ENCODE measurements at places on chromosomes 16 and 17.

DNA sequence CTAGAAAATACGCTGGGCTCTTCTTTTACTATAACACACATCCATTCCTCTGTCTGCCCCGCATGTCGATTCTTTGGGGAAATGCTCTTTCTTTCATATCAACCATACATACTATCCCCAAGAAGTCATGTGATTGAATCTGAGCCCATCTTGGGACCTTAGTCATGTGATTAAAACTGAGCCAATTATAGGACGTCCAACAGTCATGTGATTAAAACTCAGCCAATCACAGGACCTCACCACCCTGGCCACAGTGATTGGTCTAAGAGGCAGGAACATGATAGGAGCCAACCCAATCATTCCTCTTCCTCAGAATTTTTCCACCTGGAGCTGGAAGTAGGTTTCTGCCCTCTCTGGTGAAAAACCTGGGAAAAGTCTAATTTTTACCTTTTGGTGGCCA is 78.8 kb downstream of the TMEM114 start:
- no peak for DNase-seq

- peak; percentile 29 for DNase-seq
Measured at GRCh38 chr16:74605746-74606520, 981 bp downstream of the GLG1 start.

GRCh38 chr17:37239690-37240334 is 136.0 kb upstream of the C17orf78 start:
- DNase-seq, result peak; percentile 41

- DNase-seq, result peak; percentile 89
Measured at GRCh38 chr16:2838928-2839327, 8.8 kb downstream of the ZG16B start.

DNA sequence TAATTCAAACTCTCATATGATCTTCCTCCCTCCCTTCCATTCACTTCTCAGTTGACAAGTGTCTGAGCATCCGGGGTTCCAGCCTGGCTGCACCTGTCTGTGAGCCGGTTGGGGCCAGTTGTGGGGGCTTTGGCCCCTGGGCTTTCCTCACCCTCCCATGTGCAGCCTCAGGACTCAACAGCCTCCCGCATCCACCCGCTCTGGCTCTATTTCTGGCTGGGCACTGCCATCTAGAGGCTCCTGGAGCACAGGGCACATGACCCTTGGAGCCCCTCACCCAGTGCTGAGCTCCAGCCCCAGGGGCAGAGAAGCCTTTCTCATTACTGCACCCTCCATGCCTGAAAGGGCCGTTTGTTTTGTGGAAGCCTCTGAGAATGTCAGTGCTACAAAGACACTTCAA is 43.3 kb downstream of the HAPSTR1 start:
- DNase-seq, result peak; percentile 63

DNA sequence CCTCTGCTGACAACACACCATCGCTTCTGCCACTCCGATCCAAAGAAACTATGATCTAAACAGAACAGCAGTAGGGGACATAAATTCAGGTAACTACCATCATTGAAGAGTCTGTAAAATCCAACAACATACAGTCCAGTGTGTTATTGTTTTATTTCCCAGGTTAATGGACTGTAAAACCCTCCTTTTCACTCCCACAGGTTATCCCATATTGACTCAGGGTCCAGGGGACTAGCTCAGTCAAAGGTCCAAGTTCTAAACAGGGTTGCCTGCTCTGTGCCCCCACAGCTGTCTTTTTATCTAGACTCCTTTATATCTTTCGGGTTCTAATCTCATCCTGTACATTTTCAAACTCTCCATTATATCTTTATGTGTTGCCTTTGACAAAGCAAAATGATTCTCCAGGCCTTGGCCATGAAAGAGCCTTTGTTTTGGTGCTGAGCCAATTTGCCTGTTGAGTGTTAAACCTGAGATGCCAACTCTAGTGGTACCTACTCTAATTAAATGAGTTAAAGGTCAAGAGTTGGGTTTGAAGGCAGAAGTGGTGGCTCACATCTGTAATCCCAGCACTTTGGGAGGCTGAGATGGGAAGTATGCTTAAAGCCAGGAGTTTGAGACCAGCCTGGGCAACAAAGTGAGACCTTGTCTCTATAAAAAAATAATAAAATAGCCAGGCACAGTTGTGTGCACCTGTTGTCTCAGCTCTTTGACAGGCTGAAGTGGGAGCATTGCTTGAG is 80.5 kb downstream of the SNX11 start:
- DNase-seq, result no peak

DNA sequence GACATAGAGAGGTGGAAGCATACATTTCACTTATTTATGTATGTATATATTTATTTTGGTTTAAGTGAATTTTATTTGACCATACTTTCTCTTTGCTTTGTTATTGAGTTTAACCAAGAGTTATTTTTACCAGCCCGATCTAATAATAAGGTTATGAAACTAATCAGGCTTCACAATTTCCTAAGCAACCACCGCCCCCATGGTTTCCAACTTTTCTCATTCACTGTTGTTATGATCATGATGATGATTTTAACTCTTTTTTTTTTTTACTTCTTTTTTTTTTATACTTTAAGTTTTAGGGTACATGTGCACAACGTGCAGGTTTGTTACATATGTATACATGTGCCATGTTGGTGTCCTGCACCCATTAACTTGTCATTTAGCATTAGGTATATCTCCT is 30.6 kb downstream of the DNAH9 start:
- DNase-seq, result no peak

- no peak for DNase-seq
Measured at GRCh38 chr17:76254275-76254674, 10.9 kb upstream of the UBALD2 start.

- DNase-seq, result no peak
Measured at GRCh38 chr17:65371702-65372101, 189.7 kb downstream of the AXIN2 start.
